ENCODE measurements at places on chromosomes 3 and 15.

GRCh38 chr15:98121536-98121935 lies 161.0 kb downstream of the ARRDC4 start:
- no peak for DNase-seq

DNA sequence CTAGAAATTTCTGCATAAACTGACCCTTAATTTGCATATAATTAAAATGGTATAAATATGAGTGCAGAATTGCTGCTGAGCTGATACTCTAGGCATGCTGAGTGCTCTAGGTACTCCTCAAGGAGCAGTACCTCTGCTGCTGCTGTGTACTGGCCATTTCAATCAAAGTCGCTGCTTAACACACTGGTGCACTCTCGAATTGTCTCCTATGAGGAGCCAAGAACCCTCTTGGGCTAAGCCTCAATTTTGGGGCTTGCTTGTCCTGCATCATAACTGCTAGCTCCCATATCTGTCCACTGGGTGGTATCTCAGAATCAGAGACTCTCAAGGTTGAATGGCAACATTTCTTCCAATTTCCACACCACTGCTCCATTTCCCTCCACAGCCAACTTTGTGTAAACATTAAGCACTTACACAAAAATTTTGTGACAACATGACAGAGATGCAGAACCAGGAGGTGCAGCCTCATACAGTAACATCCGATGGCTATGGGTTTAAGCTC lies 82.5 kb downstream of the XXYLT1 start:
- no peak for DNase-seq

- DNase-seq = no peak
These were observed 83.9 kb upstream of the STT3B start for GRCh38 chr3:31448882-31449243.

DNA sequence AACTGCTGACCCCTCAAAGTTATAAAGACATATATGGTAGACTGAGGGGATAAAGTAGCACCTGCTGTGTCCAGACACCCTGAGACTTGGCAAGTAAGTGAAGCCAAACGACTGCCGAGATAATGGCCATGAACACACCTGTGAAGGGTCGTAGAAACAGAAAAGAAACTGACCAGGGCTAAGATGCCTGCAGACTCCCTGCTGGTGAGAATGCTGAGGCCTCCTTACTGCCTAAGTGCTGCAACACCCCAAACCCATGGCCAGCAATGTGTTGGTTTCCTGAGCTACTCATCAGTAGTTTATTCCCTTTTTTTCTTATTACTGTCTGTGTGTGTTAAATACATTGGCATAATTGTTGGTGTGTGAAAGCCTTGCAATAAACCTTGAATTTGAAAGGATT lies 233.8 kb downstream of the ZNF385D start:
- DNase-seq = no peak

GRCh38 chr3:122055215-122055614 lies at the start of gene CD86:
TSS of gene CD86 (plus strand) at chr3:122055362. CDS start at chr3:122055490, 128 bp downstream.
- DNase-seq = no peak

DNA sequence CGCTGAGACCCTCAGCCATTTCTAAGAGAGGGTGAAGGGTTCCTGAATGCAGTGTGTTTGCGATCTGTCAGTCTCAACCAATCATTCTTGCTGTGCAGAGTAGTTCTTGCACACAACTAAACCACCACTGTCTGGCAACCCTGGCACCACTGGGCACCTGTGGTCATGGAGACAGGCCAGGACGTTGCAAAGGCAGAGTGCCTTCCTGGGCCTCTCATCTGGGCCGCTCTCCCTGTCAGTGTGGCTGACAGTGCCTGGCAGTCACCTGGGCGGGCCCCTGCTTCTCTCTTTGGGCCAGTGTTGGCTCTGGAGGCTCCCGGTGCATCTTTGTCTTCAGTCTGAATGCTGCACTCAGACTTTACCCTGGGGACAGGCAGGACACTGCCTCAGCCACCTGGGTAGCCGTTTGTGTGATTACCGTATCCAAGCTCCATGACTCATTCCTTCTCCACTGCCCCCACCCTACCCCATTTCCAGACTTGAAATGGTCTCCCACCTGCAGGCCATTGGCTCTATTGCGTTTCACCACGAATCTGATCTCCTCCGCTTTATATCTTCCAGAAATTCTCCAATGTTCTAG lies 104.6 kb upstream of the KLF13 start:
- no peak for DNase-seq

GRCh38 chr3:61452535-61453090 lies 108.8 kb upstream of the PTPRG start:
- DNase-seq = no peak

DNA sequence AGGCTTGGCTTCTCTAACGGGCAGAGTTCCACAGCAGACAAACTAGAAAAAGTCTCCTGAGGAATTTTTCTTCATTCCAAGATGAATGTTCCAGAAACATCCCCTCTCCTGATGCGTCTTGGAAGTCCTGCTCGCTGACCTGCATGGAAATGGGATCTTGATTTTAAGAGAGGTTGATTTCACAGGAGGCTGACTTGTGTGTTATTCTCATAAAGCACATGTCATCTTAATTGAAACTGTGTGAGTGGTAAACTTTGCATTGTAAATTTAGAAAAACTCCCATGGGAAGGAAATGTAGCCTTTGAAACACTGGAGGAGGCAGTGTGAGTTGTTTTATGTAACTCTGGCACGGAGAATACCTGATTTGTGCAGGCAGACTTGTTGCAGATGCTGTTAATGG lies 337.8 kb upstream of the NR2E3 start:
- DNase-seq = no peak

DNA sequence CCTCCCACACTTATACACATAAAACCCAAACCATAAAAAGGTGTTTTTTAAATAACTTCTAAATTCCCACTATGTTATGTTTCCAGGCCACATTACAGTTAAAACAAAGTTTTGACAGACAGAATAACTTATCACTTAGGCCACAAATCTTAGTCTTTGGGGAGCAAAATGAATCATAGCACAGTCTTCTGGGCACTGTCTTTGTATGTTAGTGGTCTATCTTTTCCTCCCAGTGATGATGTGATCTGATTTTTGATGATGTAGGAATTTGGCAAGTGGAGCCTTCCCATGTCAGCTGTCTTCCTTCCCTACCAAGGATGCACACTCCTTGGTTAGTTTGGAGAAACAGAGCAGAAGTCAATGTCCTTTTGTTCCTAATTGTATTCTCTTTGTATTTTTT lies 67.3 kb downstream of the THSD4 start:
- DNase-seq = no peak

GRCh38 chr3:194350726-194351071 lies 429 bp downstream of the CPN2 start:
- no peak for DNase-seq

- DNase-seq = no peak
These were observed 2.8 kb downstream of the APOD start for GRCh38 chr3:195580744-195581443.

GRCh38 chr3:71443332-71443731 lies 140.2 kb downstream of the FOXP1 start:
- DNase-seq = no peak

GRCh38 chr15:66043264-66043663 lies 174.0 kb downstream of the RAB11A start:
- no peak for DNase-seq

DNA sequence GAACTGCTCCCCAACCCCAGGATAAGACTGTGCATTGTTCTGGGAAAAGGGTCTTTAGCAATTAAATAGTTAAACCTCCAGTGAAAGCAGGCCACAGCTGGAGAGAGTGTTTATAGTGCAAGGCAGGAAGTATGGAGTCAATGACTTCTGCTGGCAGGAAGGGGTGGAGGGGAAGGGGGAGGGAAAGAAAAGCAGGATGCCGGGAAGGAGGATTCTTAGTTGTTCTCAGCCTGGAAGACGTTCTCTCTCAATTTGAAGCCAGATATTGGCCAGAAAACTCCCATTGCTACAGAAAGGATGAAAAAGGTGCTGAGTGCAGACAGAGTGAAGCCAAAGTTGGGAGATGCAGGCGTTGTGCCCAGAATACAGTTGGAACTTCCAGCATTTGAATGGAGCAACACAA lies 35.7 kb upstream of the ACTL6A start:
- DNase-seq = peak; percentile 3

DNA sequence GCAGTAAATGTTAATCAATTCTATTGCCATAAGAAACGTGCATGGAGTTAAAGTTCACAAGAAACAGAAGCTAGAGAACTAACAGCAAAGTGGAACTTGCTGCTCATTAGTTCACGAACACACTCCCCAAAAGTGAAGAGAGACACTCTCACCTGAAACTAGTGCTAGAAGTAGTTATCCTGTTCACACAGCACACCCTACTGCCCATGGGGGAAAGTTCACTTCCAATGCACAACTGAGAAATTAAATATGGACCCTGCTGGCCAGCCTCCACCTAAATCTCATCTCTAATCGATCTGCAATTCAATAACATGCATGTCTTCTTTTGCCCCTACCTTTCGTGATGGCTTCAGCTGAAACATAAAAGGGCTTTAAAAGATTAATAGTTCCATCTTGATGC lies 39.4 kb upstream of the FRMD4B start:
- no peak for DNase-seq

DNA sequence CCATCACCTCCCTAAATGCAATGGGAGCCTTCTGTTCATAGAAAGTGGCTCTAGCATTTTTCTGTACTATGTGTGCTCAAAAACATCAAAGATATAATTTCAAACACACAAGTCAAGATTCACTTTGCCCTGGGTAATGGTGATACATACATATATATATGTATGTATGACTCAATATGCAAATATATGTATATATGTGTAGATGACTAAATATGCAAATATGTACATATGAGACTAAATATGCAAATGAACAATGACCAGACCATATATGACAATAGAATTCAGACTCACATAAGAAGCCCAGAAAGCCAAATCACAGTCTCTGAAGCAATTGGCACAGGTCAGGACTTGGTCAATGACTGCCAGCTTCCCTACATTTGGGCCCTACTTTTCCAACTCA lies 36.9 kb upstream of the SNRK start:
- DNase-seq = no peak

DNA sequence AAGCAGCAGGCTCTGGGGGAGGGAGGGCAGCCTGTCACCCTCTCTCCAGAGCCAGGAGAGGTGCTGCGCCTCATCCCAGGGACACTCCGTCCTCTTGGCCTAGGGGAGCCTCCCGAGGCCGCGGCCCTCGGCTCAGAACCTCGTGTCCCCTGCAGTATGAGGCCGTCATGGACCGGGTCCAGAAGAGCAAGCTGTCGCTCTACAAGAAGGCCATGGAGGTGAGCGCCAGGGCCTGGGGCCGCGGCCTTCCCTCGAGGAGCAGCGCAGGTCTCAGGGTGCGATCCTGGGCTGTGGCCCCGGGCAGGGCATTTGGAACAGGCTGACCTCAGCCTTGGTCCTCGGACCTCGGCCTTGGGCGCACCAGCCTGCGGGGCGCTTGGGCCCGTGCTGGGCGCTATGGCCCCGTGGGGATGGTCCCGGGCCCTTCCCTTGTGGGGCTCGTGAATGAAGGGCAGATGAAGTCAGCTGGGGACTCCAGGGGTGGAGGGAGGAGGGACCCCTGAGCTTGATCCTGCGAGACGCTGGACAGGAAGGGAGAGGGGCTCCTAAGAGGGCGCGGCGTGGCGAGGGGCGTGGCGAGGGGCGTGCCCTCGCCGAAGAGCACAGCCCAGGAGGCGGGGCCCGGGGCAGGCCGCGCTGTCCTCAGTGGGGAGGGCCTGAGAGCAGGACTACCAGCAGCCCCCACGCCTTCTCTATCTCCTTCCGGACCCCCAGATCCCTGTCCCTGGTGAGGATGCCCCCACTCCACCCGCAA lies 32.9 kb downstream of the PSTPIP1 start:
- DNase-seq = no peak

DNA sequence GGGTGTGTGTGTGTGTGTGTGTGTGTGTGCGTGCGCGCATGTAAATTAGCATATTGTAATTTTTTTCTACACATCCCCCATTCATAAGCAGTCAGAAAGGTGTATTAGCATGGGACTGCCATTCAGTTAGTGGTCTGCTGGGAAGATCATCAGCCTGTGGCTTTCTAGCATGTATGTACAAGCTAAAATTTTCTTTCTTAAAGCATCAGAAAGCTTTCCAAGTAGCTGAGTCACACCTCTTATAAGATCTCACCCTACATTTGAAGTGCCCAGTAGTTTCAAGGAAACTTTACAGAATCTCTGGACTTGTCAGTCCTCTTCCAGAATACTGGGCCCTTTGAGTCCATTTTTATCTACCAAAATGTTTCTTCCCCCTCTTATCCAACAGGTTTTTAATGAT lies 411.4 kb upstream of the TPRG1 start:
- DNase-seq = no peak

GRCh38 chr3:160343132-160343531 lies 55.9 kb downstream of the IFT80 start:
- peak; percentile 16 for DNase-seq

DNA sequence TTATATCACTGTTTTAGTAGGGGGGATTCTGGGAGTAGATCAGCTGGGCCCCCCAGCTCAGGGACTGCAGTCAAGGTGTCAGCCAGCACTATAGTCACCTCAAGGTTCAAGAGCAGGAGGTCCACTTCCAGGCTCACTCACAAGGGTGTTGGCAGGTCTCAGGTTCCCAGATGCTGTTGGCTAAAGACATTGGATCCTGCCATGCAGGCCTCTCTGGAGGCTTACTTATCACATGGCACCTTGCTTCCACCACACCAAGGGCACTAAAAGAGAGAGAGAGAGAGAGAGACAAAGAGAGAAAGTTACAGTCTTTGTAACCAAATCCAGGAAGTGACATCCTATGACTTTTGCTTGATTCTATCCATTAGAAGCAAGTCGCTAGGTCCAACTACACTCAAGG lies 7.5 kb upstream of the PPP1R14D start:
- no peak for DNase-seq

DNA sequence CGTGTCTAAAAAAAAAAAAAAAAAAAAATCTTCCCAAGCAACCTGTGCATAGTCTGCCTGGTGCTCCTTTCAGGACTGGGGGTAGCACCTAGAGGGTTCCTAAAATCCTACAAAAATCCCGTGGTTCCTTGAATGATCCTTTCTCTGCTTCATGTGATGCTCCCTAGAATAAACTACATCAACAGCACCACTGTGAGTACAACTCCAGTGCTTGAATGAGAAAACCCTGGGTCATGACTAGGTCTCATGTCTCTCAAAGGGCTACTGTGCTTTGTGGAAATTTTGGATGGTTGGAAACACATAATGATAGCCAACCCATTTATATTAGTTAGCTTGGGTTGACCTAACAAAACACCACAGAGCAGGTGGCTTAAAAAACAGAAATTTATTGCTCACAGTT lies 243.5 kb downstream of the OPA1 start:
- no peak for DNase-seq

DNA sequence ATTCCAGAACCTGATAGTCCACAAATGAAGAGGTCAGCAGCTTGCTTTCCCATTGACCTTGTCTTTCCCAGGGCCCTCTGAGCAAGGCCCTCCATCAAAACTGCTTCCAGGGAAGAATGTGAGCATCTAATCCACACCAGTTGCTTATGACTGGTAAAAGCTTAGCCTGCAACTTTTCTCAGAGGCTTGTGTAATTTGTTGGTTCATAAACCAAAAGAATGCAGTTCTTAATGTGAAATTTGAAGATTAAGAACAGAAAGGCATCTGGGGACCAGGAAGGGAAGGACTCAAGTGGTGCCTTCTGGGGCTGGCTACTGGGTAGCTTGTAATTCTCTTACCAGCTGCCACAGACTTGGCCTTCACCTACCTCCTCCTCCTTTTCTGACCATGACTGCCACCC lies 60.9 kb upstream of the EIF1B start:
- no peak for DNase-seq

GRCh38 chr3:191005790-191006189 lies 143.3 kb upstream of the GMNC start:
- DNase-seq = no peak

- no peak for DNase-seq
These were observed 249.7 kb downstream of the PTPRG start for GRCh38 chr3:61810953-61811497.
